Activated gamma-delta T cell (primary cell): ENCODE measurements at places on chromosomes 13 and 19.
A peak's percentile ranks its signal among the peaks of the same experiment; 100 is the strongest.

- DNase-seq = no peak
Observed at GRCh38 chr13:29805994-29806979, 44.1 kb downstream of the UBL3 start.

DNA sequence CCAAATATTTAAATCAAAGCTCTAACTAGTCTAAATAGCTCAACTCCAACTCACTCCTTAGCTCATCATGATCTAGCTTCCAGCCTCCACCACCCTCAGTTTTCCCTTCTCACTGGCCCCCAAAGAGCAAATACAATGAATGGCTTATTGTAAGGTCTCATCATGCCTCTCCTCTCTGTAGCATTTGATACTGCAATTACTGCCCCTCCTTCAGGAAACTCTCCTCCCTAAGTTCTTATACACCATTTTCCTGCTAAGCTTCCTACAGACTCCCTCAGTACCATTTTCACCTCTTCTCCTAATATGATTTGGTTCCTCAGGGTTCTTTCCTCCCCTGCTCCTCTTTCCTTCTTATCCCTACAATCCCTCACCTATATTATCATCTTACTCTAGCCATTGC is 12.8 kb downstream of the KPNA3 start:
- no peak for DNase-seq

DNA sequence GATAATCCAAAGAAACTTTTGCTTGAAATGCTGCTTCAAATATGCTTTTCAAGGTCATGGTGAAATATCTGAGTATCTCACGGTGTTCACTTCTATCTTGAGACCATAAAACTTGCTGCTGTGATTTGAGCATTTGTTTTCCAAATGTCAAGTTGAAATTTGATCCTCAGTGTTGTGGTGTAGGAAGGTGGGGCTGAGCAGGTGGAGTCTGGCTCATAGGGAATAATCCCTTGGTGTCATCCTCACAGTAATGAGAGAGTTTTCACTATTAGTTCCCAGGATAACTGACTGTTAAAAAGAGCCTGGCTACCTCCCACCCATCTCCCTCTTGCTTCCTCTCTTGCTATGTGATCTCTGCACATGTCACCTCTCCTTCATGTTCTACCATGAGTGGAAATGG is 858.0 kb upstream of the SLITRK5 start:
- no peak for DNase-seq

- peak; percentile 77 for DNase-seq
Observed at GRCh38 chr13:77697217-77698103, at the start of gene SLAIN1. Gene SLAIN1, plus strand, starts transcription at chr13:77697687. Its CDS starts 227 bp downstream, at chr13:77697914.

GRCh38 chr13:29909975-29910674 is 59.7 kb upstream of the UBL3 start:
- no peak for DNase-seq

GRCh38 chr13:113839536-113840204 is 24.2 kb downstream of the GAS6 start:
- DNase-seq = no peak

GRCh38 chr13:100597253-100597652 is 8.7 kb upstream of the GGACT start:
- no peak for DNase-seq

GRCh38 chr13:39580881-39581575 is 22.0 kb downstream of the LHFPL6 start:
- no peak for DNase-seq

GRCh38 chr13:95921485-95921884 is 131.7 kb downstream of the UGGT2 start:
- DNase-seq = no peak

- DNase-seq = no peak
Observed at GRCh38 chr13:52851137-52851962, 2.9 kb upstream of the PCDH8 start.

DNA sequence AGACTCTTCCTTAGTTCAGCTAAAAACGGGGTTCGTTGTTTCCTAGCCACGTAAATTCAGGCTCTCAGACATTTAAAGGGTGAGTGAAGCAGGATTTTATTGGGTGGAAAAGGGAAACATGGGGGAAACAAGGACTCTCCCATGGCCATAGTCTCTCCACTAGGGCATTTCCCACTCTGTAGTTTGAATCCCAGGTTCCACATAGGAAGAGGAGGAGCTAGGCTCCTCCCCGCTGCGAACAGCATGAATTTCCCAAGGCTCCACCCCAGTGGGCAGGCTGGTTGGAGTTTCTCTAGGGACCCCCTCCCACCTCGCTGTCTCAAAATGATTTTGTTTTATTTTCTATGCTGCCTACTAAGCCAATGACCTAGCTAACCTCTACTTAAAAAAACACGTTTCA is 2170.8 kb upstream of the PCDH20 start:
- no peak for DNase-seq

DNA sequence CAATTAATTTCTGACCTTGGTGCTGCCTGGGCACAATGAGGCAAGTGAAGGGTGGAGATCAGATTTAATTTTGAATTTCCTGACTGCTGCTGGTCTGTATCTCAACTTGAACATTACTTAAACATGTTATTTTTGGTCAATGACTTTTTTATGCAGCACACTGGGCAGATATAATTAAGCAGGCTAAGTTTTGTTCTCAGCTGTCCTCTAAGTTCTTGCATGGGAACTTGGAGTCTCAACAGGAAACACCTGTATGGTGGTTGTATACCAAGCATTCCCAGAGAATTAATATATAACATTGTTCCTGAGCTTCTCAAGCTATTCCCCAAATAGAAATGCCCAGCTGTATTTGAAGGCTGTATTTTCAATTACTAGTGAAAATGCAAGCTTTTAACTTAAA is 113.5 kb upstream of the EDNRB start:
- DNase-seq = no peak

- no peak for DNase-seq
Observed at GRCh38 chr13:74047931-74048600, 86.1 kb downstream of the KLF12 start.
